Fibroblast of gingiva (primary cell): ENCODE measurements at places on chromosomes 2 and 18.

DNA sequence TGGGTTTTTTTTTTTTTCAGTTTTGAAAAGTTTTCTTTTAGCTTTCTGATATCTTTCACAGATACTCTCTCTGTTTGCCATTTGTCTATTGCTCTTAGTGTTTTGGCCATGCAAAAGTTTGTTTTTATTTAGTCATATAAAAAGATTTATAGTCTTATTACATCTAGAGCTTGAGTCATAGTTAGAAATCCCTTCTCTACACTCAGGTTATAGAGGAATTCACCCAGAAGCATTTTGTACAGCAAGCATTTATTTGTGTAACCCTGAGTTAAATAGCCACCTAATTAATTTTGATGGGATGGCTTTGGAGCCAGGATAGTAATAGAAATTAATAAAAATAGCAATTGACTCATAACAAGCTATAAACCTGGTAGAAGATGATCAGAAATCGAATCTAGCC is 35.6 kb downstream of the ACTR2 start:
- DNase-seq: no peak

DNA sequence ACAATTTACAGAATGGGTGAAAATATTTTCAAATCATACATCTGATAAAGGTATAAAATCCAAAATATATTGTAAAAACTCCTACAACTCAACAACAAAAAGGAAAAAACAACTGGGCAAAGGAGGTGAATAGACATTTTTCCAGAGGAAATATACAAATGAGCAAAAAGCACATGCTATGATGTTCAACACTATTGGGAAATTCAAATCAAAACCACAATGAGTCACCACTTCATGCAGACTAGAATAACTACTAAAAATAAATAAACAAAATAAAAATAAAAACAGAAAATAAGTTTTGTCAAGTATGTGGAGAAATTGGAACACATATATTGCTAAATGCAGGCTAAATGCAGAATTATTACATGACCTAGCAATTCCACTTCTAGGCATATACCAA is 120.9 kb downstream of the FSIP2 start:
- peak; percentile 15 for DNase-seq

DNA sequence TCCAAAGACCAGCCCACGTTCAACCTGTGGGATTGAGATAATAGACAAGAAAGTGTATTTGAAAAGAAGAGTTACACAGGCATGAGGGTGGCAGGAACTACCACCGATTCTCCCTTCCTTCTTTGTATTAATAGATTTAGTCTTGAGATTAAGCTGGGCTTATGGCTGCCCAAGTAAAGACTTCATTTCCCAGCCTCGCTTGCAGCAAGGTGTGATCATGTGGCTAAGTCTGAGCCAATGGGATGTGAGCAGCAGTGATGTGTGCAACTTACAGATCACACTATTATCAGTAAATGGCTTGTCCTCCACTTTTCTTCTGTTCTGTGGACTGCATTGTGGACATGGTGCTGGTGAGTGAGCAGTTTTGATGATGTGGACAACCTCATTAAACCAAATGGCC is 101.7 kb downstream of the POLR1A start:
- no peak for DNase-seq

GRCh38 chr2:168599738-168600137 is 143.7 kb downstream of the CERS6 start:
- DNase-seq: no peak

GRCh38 chr2:36696533-36696932 is at the start of gene VIT:
Gene VIT (plus strand): TSS chr2:36696707. CDS start chr2:36716371, 19,664 bp downstream.
- DNase-seq: peak; percentile 39

DNA sequence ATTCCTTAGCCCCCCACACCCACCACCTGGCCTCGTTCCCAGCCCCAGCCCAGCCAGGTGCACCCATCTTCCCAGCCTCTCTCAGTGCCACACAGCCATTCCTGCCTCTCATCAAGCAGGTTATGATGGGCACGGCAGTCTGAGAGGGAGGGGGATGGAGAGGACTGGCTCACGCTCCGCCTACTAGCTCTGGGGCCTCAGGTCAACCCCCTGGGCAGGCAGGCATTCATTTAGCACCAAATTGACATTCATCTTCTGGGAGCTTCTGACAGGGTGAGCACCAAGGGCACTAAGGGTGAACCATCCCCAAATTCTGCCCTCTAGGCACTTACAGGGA is 66.2 kb upstream of the FOSL2 start:
- no peak for DNase-seq

DNA sequence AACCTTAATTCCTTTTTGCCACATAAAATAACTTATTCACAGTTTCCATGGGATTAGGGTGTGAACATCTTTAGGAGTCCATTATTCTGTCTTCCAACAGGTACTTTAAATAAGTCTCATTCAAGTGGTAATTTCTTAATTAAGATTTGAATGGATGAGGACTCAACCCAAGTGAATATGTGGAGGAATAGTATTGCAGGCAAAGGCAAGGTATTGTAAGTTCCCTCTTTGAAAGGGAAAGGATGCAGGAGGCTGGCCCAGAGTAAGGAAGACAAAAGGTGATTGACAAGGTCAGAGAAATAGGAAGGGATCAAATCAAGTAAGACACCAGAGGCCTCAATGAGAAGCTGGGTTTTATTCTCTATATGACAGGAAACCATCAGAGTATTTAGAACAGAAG is 238.2 kb upstream of the RBMS1 start:
- no peak for DNase-seq

DNA sequence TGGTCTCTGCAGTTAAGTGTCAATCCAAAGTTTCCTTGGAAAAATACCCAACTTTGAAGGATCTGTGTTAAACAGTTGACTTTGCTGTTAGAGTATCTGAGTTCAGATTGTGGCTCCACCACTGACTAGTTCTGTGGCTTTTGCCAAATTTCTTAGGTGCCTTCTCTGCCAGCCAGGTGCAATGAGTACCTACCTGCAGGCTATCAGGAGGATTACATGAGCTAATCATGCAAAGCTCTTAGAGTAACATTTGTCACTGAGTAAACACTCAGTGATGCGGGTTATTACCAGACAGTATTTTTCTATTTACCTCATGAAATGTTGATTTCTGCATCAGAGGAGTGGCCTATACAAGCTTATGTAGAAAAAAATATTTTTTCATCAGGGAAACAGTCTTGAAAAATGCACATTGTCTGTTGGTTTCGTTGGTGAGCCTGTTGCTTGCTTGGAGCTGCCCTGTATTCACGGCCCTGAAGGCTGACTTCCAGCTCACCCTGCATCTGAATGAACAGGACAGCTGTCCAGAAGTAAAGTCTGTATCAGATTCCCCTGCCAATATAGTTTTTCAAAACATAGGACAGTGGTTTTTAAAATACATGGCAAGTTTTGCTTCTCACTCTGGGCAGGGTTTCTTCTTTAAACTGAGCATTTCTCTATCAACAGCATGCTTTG is 235.1 kb downstream of the CDCA7 start:
- DNase-seq: peak; percentile 59

DNA sequence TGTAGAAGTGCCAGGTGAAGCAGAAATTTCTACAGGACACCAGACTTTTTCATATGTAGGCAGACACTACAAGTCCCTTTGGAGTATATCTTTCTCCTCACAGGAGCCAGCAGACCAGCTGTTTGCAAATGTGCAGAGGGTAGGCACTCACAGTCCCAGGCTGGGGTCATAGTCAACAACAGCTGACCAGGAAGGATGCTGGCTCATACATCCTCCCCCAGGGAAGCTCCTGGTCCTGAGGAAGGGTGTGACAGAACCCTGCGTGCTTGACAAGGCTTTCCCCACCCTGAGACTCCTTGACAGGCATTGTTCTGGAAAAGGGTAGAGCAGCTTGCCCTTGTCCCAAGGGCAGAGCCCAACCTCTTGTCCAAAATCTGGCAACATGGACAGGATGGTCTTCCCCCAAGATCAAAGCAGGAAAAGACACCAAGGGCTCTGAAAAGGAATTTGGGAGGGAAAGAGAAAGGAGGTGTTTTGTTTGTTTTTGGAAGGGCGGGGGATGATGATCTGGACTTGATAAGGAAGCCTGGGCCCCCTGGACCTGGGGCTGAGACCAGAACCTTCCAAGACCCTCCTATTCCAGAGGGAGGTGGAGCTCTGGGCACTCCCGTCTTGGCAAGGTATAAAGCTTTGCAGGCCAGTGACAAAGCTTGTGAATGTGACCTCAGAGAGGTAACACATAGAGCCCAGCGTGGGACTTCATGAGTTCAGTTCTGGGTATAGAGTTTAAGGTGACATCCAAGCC is 87.1 kb downstream of the GFPT1 start:
- no peak for DNase-seq

DNA sequence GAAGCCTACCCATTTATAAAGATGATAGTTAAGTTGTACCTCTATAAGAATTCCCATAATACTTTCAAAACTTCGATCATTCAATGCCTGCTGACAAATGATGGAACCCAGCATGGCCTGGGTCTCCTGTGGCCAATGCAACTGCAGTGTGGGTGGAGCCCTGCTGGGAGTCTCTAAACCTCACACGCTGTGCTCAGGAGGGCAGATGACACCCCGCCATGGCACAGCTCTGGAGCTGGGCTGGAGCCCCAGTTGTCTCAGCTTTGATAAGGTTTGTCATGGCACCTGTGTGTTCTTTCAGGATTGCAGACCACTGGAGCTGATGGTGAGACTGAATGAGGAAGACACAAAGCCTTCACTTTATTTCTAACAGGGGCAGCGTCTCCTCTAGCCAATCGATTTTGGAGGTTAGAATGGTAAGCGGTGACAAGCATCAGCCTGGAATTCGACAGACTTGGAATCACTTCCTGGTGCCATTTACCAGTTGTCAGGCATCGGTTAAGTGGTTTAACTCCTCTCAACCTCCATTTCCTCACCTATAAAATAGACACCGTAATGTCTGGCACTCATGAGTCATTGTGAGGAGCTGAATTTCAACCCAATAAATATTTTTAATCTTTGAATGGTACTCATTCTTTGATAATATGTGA is 383.6 kb upstream of the SALL3 start:
- no peak for DNase-seq

GRCh38 chr18:77057006-77057395 is 75.6 kb downstream of the MBP start:
- DNase-seq: peak; percentile 55

DNA sequence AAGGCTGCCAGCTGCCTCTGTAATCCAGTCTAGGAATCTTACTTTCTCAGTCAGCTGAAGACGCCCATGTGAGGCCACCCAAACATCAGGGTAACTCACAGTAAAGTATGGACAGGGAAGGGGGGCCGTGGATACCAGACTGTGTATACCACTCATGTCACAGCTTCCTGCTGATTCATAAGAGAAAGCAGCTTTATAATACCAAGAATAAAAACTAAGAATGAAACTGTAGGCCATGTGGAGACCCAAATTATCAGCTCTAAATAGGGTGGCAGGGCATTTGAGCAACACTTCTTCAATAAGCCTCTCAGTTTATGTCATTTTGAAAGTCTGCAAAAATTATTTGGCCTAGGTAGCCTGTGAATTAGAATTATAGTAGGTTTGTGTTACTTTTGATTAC is 115.0 kb upstream of the CDCA7 start:
- no peak for DNase-seq

DNA sequence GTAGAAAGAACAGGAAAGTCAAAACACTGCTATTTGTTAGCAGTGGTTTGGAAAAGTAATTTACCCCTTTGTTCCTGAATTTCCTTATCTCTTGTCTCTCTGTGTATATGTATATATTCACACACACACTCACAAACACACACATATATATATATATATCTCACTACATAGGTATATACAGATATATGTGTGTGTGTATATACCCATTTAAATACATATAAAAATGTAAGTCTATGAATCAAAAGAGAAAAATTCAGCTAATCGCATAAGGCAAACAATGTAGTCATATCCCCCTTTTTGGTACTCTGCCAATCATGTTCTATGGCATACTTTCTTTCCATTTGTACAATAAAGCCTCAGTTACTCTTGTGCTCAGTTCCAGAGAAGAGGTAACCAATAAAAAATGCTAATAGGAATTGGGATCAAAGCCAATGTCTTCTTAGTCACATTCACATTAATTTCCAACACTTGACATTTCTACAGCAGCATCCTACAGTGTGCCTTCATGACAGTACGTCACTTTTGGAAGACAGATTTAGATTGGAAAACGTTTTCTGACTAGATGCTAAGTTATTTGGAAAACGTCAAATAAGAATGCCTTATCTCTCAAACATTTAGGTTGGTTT is 94.6 kb downstream of the MC4R start:
- no peak for DNase-seq

GRCh38 chr2:41829052-41829451 is 218.8 kb upstream of the PKDCC start:
- no peak for DNase-seq

GRCh38 chr2:227772197-227772661 is 26.5 kb downstream of the SCYGR8 start:
- no peak for DNase-seq

DNA sequence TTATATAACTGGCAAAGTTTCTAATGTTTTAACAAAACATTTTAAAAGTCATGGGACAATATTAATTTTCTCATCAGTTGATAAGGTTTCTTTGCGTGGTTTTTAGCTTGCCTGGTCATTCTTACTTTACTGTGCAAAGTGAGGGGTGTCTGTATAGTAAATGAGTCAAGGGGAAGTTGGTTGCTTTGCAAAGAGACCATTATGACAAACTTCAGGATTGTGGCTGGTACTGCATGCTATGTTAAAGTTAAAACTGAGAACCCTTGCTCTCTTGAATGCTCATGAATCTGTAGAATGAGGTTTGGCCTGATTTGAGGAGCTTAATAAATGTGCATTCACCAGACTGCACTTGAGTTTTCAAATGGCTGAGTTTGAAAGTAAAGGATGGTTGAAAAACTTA is 47.0 kb downstream of the COL4A4 start:
- no peak for DNase-seq

DNA sequence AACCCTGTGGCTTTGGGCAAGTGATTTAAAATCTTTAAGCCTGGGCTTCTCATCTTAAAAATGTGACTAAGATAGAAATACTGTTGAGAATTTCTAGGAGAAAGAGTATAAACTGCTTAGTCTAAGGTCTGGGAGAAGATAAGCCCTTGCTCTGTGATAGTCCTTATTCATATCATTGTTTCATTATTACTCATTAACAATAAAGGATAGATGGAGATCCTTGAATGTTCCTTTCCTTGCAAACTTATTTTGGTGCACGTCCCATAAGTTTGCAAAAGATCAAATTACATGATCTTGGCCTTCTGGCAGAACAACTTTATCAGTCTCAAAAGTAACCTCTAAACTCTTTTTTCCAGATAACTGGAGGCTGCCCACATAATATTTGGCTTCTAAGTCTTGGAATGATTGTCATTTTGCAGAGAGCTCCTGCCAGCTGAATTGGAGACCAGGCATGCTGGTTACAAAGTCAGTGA is 138.3 kb downstream of the FAM124B start:
- peak; percentile 14 for DNase-seq

- peak; percentile 21 for DNase-seq
Measured at GRCh38 chr2:217220228-217221013, 360.6 kb upstream of the TNP1 start.
